ENCODE measurements at places on chromosomes 2 and 18. TPM values are rescaled to one million over a fixed set of nuclear protein-coding genes. Genes with fewer than 3 reads are reported as not detected.
A peak's percentile ranks its signal among the peaks of the same experiment; 100 is the strongest.

The PRKAG3 gene
- total RNA-seq, result not detected

DNA sequence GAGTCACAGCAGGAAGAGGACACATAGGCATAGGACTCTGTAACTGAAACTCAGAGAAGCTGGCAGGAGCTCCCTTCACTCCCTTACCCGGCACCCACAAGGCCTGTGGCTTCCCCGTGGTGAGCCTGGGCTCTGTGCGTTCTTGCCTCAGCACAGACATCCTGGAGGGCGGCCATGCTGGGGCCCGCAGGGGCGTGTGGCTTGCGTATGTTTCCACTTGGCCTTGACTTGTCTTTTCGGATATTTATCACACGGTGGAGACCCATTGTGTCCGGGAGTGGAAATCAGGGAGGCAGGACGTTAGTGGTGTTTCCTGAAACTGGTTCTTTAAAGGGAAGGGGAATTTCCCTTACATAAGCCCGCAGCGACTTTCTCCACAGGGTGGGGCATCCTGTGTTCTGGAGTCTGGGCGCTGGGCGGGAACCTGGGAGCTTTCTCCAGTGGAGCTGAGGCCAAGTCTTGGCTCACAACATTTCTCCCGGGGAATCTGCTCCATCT is 49.9 kb upstream of the EML6 start:
- no peaks in the 10 kb centered on the region for H3K27me3 ChIP-seq
- no peak overlapping the region for H3K4me3 ChIP-seq
- peaks cover 5% of the 10 kb centered on the region for H3K4me1 ChIP-seq
- no peaks in the 10 kb centered on the region for H3K36me3 ChIP-seq
- peak; percentile 88 for DNase-seq
- peak overlapping the region; percentile 78 for H3K27ac ChIP-seq

The CCDC148 gene
- total RNA-seq, result 9.7 TPM

The VSNL1 gene
- not detected for total RNA-seq

The GPR35 gene
- 0.51 TPM for total RNA-seq

The TLX2 gene
- total RNA-seq, result not detected
